ENCODE measurements at places on chromosomes 6 and 20.

DNA sequence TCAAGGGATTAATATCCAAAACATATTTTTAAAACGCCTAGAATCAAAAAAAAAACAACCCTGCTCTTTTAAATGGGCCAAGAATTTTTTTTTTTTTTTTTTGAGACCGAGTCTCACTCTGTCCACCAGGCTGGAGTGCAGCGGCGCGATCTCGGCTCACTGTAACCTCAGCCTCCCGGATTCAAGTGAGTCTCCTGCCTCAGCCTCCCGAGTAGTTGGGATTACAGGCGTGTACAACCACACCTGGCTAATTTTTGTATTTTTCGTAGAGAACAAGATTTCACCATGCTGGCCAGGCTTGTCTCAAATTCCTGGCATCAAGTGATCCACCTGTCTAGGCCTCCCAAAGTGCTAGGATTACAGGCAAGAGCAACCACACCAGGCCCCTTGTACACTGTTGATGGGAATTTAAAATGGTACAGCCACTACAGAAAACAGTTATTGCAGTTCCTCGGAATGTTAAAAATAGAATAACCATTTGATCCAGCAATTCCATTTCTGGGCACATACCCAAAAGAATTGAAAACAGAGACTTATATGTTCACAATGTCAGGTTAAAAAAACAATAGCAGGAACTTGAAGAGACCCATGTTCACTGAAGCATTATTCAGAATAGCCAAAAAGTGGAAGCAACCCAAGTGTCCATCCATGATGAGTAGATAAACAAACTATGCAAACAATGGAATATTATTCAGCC is 3.1 kb upstream of the MYL9 start:
- DNase-seq = no peak

DNA sequence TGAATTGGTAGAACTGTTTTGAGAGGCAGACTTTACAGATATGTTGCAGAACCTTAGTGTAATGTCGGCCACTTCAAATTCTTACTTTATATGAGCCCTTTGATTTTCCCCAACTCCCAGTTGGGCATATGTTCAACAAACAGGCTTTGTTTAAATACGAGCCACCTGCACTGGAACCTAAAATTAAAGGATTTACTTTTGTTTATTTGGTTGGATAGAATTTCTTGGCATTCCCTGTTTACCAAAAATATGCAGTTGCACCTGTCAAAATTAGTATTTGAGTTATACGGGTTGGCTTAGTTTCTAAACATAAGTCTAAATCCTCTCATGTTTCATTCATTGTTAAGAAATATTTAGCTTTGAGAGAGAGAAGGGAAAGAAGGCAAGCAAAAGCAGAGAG is 2.4 kb upstream of the GLYATL3 start:
- no peak for DNase-seq

GRCh38 chr6:42981836-42982235 is 2.5 kb upstream of the PPP2R5D start:
- DNase-seq = no peak

DNA sequence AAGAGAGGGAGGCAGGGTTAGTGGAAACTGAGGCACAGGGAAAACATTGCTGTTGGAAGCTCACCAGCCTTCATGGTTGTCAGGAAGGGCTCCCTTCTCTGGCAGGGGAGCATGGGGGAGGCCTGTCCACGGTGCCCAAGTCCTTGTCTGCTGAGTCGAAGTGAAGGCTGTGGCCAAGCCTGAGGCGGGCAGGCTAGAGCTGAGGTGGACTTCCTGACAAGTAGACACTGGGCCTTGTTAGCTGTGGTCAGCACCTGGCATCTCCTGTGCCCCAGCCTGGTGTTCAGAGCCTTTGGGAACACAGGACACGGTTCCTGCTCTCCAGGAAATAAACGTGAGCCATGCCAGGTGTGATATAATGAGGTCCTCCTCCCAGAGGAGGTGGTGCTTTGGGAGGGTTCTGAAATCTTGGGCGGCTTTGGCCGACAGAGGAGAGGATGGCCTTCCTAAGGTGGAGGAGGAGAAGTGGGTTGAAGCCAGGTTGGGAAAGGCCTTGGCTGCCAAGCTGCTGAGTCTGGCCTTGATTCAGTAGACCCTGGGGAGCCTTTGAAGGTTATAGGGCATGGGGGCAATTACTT is 138.4 kb upstream of the RNF24 start:
- no peak for DNase-seq
